ENCODE measurements at places on chromosomes 12 and 14.

- DNase-seq, result no peak
These were observed 4.5 kb downstream of the ANKRD9 start for GRCh38 chr14:102505000-102505619.

DNA sequence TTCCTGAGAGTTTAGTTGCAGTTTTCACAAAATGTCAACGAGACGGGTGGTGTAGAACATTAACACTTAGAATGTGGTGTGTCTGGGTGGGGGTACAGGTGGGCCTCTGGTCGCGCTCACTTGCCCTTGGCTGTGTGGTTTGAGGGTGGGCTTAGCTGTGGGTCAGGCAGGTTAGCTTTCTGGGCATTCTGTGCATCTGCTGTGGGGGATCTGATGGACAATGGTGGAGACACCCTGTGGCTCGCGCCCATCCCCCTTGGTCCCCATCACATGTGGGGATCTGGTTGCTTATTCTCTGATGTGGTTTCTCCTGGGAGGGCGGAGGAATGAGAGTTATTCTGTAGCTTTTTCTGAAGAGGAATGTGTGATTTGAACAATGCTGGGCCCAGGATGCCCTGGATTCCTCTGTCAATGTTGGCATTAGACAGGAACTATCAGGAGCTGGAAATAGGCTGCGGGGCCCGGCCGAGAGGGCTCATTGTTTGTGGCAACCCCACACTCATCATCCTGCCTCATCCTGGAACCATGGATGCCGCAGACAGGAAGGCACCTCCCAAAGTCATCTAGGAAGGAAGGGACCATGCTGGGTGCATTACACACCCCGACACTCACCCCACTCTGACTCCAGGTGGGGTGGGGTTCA lies 101.6 kb downstream of the TSPAN9 start:
- DNase-seq, result no peak

DNA sequence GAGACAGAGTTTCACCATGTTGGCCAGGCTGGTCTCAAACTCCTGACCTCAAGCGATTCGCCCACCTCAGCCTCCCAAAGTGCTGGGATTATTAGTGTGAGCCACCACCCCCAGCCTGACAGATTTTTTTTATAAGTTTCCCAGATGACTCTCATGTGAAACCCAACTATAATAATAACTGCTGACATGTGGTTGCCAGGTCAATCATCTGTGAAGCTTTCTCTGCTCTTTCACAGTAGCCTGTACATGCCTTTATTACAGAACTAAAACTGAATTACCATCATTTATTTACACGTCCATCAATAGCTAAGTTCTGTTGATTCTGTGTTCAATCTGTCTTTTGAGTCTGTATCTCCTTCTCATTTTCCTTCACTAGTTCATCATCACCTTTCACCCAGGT lies 218.5 kb downstream of the RPS29 start:
- DNase-seq, result no peak

GRCh38 chr12:14264778-14265177 lies 100.7 kb upstream of the ATF7IP start:
- no peak for DNase-seq

DNA sequence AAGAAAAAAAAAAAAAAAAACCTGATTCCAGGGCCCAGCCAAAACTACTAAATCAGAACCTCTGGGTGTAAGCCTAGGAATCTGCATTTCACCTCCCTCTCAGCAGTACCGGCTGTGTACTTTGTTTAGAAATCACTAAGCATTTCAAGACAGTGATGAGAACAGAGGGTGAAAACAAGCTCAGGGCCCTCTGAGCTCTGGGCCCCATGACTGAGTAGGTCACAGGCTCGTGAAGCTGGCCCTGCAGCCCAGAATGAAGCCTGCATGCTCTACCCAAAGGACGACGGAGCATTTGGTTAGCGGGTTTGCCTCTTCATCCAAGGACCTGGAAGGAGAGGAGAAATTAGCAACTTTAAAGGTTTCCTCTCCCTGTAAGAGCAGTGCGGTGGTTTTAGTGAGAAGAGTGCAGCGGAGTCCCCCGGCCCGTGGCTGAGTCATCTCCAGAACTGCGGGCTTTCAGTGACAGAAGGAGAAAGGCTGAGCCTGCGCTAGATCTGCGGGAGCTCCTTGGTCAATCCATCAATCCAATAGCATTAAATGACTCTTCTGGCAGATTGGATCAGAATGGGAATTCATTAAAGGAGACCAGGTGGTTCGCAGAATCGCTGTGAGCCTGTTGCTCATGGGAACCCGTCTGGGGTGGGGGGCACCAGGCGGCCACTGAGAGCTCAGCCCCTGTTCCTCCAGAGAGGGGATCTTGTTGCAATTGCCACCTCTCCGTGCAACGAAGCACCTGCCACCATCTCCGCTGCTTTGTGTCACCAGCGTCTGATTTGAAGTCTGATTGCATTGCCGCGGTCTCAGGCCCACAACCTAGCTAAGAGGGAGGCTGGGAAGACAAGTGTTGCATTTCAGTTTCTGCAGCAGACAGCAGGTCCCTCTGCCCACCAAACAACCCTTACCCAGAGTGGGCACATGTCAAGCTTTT lies 7.3 kb downstream of the IL31 start:
- no peak for DNase-seq

- no peak for DNase-seq
These were observed 305.3 kb upstream of the OR4E1 start for GRCh38 chr14:21978999-21979314.

GRCh38 chr14:68814238-68814538 lies 21.3 kb upstream of the ZFP36L1 start:
- no peak for DNase-seq

GRCh38 chr14:58297412-58297761 lies 968 bp upstream of the ARID4A start:
- DNase-seq, result no peak

DNA sequence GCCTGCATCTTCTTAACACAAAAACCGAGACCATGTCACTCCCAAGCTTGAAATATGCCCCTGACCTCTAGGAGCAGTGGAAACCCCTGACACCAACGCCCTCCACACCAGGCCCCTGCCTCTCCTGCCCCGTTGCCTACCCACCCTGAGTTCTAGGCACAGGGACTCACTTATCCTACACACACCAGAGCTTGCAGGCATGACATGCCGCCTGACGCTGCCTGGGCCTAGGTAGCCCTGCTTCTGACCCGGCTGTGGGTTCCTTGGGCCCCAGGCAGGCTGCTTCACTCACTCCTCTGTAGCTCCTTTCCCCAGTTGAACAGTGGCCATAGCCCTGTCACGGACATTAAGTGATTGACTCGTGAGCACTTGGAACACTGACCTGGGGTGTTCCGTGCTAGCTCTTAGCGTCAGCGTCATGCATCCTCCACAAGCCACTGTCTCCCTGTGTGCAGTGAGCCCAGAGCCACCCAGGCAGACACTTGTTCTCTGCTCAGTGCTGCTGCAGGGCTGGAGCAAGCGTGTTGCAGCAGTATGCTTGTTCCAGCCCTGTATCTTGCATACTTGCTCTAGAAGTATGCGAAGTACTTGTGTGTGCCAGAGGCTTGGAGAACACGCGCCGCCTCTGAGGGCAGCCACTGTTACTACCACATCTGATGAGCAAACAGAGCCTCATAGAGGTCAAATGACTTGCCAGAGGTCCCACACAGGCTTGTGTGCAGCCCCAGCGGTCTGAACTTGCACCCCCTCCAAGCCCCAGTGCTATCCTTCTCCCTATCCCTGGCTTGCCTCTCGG lies 15.6 kb downstream of the OTUB2 start:
- no peak for DNase-seq

DNA sequence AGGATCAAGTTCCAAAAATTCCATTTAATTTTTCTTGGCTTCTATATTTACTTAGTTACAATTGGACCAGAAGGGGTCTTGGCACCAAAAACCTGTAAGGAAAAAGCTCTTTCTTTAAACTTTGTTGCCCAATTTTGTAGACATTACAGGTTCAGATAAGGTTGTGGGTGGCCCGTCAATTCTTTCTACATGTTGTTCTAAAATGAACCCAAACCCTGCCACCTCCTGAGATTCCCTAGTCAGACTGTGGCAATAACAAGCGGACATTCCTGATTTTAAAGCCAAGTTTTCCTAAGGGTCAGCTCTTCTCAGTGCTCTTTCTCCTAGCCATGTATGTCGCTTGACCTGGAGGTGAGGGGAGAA lies 45.0 kb upstream of the GSG1 start:
- no peak for DNase-seq

DNA sequence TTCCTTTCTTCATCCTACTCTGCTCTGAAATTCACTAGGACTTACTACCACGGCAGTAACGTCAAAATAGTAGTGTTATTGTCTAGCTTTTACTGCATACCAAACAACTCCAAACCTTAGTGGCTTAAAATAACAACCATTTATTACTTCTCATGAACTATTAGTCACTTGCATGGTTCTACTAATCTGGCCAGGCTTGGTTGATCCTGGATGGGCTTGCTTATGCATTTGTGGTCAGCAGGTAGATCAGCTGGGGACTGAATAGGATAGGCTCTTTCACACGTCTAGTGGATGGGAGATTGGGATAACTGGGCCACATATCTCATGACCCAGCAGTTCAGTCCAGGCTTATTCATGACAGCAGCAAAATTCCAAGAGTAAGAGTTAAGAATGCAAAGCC lies 9.4 kb upstream of the SLC35F4 start:
- no peak for DNase-seq

GRCh38 chr12:79000501-79000900 lies 135.9 kb downstream of the SYT1 start:
- DNase-seq, result no peak

DNA sequence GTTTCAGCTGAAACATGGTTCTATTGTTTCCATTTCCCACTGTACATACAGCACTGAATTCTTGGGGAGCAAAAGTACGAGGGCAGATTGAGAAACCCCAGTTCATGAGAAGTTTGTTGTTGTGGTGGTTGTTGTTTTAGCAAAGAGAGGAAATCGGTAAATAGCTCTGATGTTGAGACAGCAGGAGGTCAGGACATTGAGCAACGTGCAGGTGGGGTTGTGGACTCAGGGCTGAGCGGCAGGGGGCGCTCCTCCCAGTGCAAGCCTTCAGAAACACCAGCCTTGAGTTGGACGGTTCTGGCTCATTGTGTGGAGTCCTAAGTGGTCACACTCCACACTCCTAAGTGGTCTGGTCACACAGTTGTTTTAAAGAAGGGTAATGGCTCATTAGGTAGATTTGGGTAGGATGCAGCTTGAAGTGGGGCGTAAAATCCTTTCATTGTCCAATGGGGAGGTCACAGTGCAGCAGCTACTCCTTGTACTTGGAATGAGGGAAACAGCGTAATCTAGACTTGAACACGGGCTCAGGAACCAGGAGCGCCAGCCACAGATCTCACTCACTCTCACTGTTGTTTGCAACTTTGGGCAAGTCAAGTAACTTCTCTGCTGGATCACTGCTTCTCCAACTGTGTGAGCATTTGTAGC lies 14.5 kb upstream of the PWP1 start:
- DNase-seq, result no peak

DNA sequence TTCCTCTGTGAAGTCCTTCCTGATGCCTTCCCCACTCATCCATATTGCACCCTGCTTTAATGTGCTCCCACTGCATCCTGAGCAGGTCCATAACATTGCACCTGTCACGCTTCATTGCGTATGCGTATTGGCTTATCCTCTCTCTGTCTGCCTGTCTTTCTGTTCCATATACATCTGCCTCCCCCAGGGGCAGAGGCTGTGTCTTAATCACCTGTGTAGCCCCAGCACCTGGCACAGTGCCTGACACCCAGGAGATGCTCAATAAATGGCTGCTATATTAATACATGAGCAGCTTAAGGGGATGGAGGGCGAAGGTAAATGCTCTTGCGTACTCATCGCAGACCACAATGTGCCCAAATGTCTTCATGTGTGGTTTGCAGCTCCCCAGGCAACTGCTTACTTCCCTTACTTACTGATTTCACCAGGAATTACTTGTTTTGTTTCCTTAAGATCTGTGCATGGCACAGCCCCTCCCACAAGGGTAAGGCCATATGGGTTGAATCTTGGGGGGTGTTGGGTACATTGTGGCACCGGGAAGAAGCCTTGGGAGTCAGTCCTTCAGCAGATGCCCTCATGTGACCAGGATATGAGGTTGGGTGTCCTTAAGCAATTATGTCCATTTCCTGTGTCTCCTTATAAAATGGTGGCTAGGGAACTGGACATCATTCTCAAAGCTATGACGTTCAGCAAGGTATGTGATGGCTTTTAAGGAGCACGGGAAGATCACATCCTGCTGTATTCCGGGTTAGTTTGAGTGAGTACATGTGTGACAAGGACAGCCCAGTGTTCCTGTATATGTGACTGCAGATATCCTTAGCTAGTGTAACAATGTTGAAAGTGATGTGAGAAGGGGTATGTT lies 848 bp upstream of the CPNE6 start:
- no peak for DNase-seq

DNA sequence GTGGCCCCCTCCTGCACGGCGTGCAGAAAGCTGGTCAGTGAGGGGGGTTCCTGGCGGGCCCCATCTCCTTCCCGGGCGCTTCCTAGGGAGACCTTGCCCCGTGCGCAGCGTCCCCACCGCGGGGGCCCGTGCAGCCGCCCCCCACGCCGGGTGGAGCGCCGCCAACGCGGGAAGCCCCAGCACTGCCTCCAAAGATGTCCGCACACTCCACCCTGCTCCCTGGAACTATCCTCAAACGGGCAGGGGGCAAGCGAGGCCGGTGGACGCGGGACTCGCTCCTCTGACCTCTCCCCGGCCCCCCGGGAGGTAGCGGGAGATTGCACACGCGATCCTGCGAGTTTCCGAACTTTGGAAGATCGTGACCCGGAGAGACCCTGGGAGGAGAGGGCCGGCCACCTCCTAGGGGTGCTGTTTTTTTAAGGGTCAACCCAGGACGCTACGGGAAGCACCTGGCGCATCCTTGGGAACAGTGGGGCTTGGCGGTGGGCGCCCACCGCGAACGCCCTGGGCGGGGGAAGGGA lies 1.5 kb upstream of the FZD10 start:
- no peak for DNase-seq

GRCh38 chr12:120741476-120742421 lies 16.1 kb downstream of the ACADS start:
- DNase-seq, result no peak

- DNase-seq, result no peak
These were observed 7.1 kb upstream of the MYH6 start for GRCh38 chr14:23414906-23415820.

GRCh38 chr12:127046467-127046866 lies 1220.5 kb upstream of the TMEM132C start:
- DNase-seq, result no peak

DNA sequence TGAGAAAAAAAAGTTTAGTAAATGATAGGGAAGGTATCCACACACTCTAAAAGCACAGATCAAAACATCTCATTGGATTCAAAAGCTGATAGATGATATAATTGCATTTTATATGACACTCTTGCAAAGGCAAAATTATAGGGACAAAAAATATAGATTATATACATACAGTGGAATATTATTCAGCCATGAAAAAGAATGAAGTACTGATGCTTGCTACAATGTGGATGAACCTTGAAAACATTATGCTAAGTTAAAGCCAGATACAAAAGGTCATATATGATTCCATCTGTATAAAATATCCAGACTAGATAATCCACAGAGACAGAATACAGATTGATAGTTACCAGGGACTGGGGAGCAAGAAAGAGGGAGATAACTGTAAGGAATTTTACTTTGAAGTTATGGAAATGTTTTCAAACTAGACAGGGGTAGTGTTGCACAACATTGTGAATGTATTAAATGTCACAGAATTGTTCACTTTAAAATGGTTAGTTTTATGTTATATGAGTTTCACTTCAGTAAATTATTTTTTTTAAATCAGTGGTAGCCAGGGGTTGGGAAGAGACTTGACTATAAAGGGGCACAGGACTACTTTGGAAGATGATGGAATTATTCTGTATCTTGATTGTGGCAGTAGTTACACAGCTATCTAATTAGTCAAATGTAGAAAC lies 41.7 kb upstream of the CDKN3 start:
- DNase-seq, result no peak

All from urinary bladder (tissue), 4 donors.